Activated CD4-positive, alpha-beta T cell treated with anti-CD3 and anti-CD28 coated beads, Interleukin-2, amount 10 ng/mL, durations not matched to agents 7 days and 5 days (primary cell): ENCODE measurements at places on chromosomes 7 and 10. TPM values are rescaled to one million over a fixed set of nuclear protein-coding genes. Genes with fewer than 3 reads are reported as not detected.

- H3K36me3 ChIP-seq, result no peaks in the 10 kb centered on the region
- DNase-seq, result no peak
- no peak overlapping the region for H3K4me3 ChIP-seq
- H3K27me3 ChIP-seq, result peaks cover 30% of the 10 kb centered on the region
- H3K4me1 ChIP-seq, result peaks cover 2% of the 10 kb centered on the region
These were observed 473.8 kb downstream of the KCNMA1 start for GRCh38 chr10:77163670-77164348.

GRCh38 chr10:123038782-123039631 is 30.2 kb downstream of the ACADSB start:
- H3K4me1 ChIP-seq, result peaks cover 13% of the 10 kb centered on the region
- no peak overlapping the region for H3K4me3 ChIP-seq
- peaks cover 3% of the 10 kb centered on the region for H3K36me3 ChIP-seq
- no peaks in the 10 kb centered on the region for H3K27me3 ChIP-seq

FRMPD2 gene
- not detected for total RNA-seq

DNA sequence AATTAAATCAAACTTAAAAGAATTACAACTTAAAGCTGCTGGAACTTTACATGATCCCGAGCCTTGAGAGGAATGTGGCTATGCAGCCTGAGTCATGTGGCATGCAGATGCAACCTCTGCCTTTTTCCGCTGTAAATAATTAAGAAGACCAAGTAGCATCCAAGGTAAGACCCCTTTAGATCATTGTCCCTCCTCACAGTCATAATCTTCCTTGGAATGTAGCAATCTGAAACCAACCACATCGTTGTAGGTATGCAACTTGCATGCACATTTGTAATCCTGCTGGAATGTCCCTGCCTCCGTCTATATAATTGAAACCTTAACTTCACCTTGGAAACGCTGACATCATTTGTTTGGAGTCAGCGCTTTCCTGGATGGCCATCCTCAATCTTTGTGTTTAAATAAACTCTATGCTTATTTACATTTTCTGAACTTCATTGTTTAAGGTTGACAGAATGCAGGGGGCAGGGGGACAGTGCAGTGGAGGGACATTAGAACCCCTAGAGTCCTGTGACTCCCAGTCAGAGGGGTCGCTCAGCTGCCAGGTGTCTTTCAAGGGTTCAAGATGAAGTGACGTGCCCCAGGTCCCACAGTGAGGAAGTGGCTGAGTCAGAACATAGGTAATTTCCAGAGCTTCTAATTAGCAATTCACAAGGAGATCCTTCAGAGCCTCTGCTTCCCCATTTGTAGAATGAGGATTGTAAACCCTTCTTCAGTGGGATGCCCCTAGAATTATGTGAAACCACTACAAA is 110.7 kb downstream of the RALA start:
- DNase-seq, result no peak
- H3K4me3 ChIP-seq, result peak overlapping the region; percentile 83
- no peaks in the 10 kb centered on the region for H3K36me3 ChIP-seq
- peaks cover 35% of the 10 kb centered on the region for H3K4me1 ChIP-seq
- peak overlapping the region; percentile 98 for H3K27ac ChIP-seq

CUZD1 gene
- 3.4 TPM for total RNA-seq

PHKG1 gene
- 1.0 TPM for total RNA-seq

- H3K4me1 ChIP-seq, result no peaks in the 10 kb centered on the region
- no peak overlapping the region for H3K27ac ChIP-seq
- H3K36me3 ChIP-seq, result no peaks in the 10 kb centered on the region
- H3K4me3 ChIP-seq, result no peak overlapping the region
- H3K27me3 ChIP-seq, result no peaks in the 10 kb centered on the region
These were observed 144.7 kb upstream of the SEMA3A start for GRCh38 chr7:84339306-84339705.

ASAH2 gene
- 2.4 TPM for total RNA-seq

DNA sequence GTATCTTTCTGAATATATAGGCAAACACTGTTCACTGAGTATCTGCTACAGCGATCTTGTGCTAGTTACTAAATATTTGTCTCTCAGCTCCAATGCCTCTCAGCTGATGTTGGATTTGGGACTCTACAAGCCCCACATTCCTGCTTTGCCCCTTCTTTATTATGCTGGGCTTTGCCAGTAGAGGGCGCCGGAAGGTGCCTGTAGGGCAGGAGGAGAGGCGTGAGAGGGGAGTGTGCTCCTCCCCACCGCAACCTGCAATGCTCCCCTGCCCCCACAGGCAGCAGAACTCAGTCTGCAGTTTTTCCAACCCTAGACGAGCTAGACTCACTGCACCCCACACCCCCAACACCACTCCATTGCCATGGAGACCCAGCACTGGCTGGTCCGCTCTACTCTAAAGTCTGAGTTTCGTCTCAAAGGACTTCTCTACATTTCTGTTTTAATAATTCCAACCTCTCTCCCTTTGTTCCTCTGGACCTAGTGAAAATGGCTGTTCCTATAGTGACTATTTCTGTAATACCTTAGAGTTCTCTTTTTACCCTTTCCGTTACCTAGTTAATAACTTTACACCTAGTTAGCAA is 337.6 kb downstream of the CCSER2 start:
- DNase-seq, result peak; percentile 18
- H3K27ac ChIP-seq, result no peak overlapping the region
- peaks cover 2% of the 10 kb centered on the region for H3K4me1 ChIP-seq
- no peaks in the 10 kb centered on the region for H3K36me3 ChIP-seq

KMT2E gene
- total RNA-seq, result 97.4 TPM

PDLIM1 gene
- total RNA-seq, result 17.4 TPM

ADIRF gene
- not detected for total RNA-seq

GRCh38 chr7:69032848-69033247 is 565.4 kb upstream of the AUTS2 start:
- H3K4me1 ChIP-seq, result no peaks in the 10 kb centered on the region
- no peak overlapping the region for H3K27ac ChIP-seq
- H3K36me3 ChIP-seq, result no peaks in the 10 kb centered on the region
- H3K27me3 ChIP-seq, result no peaks in the 10 kb centered on the region
- no peak for DNase-seq
- no peak overlapping the region for H3K4me3 ChIP-seq

- H3K27ac ChIP-seq, result no peak overlapping the region
- no peak for DNase-seq
- H3K4me1 ChIP-seq, result peaks cover 20% of the 10 kb centered on the region
- peaks cover 3% of the 10 kb centered on the region for H3K27me3 ChIP-seq
- no peak overlapping the region for H3K4me3 ChIP-seq
These were observed 12.5 kb downstream of the COL13A1 start for GRCh38 chr10:69814251-69814650.

HOXA3 gene
- not detected for total RNA-seq

GRCh38 chr10:97708976-97709946 is 4.3 kb upstream of the MARVELD1 start:
- H3K4me1 ChIP-seq, result peaks cover 8% of the 10 kb centered on the region
- H3K4me3 ChIP-seq, result no peak overlapping the region
- peaks cover 21% of the 10 kb centered on the region for H3K27me3 ChIP-seq
- DNase-seq, result peak; percentile 53
- H3K27ac ChIP-seq, result no peak overlapping the region

ANKRD16 gene
- total RNA-seq, result 6.4 TPM

NMT2 gene
- 50.9 TPM for total RNA-seq

CDNF gene
- 0.85 TPM for total RNA-seq

ANKRD30A gene
- not detected for total RNA-seq

RADIL gene
- 0.84 TPM for total RNA-seq

DNA sequence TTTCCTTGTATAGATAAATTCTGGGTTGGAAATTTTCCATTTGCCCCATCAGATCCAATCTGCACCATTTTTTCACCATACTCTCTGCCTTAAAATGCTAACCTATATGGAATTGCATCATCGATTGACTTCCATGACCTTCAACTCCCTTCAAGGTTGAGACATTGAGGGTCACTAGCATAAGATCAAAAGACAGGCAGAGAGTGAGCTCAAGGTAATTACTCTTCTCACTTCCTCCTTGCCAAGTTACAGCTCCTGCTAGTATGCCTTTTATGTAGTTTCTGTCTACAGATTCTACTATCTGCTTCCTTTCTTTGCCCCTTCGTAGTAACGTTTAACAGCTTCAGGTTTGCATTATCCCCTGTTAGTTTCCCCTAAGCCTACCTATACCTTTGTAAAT is 1127.7 kb upstream of the LRRTM3 start:
- H3K27ac ChIP-seq, result no peak overlapping the region
- H3K36me3 ChIP-seq, result no peaks in the 10 kb centered on the region
- no peak overlapping the region for H3K4me3 ChIP-seq
- DNase-seq, result no peak

DNA sequence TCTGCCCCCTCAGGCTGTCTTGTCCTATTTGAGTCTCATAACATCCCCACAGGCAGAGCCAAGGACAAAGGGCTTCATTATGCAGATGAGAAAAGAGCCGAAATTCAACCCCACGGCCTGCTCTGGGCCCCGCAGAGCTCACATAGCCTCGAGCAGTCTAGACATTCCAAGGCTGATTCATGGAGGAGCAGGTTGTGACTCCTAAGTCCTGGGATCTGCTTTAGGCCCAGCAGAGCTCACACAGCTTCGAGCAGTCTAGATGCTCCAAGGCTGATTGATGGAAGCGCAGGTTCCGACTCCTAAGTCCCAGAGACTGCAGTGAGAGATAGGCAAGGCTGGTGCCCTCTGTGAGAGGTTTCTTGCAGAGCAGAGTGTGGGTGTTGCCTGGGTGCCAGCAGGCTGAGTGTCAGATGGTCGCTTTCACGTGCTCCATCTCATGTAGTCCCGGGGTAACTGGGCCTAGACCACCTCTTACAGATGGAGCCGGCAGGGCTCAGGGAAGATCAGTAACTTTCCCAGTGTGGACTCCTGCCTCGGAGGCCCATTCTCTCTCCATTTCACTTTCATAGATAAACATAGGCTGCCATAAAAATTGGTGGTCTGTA is 436.1 kb upstream of the FOXK1 start:
- no peaks in the 10 kb centered on the region for H3K27me3 ChIP-seq
- no peak overlapping the region for H3K4me3 ChIP-seq
- H3K4me1 ChIP-seq, result peaks cover 2% of the 10 kb centered on the region
- no peak for DNase-seq

DNA sequence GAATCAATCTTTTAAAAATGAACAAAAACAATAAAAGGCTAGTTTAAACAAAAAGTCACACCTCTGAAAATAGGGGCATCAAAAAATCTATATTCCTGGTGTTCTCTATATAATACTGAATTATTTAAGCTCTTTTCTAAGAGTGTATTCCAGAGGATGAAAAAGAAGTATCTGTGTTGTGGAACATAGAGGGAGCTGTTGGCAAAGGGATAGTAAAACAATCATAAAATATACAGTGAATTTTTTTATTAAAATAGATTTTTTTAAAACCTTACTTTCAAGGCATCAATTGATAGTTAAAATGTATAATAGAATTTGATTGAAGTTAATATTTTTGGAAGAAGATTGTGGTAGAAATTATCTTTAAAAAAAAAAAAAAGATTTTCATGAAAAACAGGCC is 1409.1 kb upstream of the CELF2 start:
- H3K27ac ChIP-seq, result no peak overlapping the region
- DNase-seq, result no peak
- H3K4me1 ChIP-seq, result no peaks in the 10 kb centered on the region

DNA sequence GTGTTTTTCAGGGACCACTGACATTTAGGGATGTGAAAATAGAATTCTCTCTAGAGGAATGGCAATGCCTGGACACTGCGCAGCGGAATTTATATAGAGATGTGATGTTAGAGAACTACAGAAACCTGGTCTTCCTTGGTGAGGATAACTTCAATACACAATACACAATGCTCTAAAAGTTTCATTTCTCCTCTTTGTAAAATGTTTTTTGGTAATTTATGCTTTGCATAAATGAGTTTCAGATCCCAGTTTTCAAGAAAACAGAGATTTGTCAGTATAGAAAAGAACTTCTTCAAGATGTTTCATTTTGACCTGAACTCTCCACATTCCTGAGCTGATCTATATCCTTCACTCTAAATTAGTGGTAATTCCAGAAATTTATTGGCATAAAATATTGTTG is 14.2 kb downstream of the ZNF92 start:
- H3K27ac ChIP-seq, result no peak overlapping the region
- no peak for DNase-seq
- peaks cover 7% of the 10 kb centered on the region for H3K4me1 ChIP-seq
- H3K4me3 ChIP-seq, result no peak overlapping the region
- peaks cover 61% of the 10 kb centered on the region for H3K36me3 ChIP-seq
